ENCODE measurements at places on chromosomes 2 and 18.
A peak's percentile ranks its signal among the peaks of the same experiment; 100 is the strongest.

GRCh38 chr18:54828986-54829385 is 709 bp downstream of the RAB27B start:
- no peak for DNase-seq

GRCh38 chr2:60661073-60661738 is 94.9 kb upstream of the PAPOLG start:
- DNase-seq, result no peak

DNA sequence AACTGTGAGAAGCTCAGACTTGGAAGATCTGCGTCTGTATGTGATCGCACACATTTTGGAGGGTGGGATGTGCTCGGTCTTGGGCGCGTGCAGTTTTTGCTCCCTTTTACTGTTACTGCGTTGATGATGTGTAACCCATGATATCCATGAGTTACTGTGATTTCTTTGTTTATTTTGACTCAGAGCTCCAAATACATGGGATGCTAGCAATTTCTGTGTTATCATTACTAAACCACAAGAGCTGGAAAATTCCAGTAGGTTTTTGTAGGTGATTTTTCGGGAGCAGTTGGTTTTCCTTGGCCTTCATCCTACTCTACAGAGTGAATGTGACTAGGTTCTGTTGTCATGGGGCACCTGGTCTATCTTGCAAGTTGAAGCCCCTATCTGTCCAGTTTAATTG is 124.2 kb downstream of the AGAP1 start:
- peak; percentile 55 for DNase-seq

DNA sequence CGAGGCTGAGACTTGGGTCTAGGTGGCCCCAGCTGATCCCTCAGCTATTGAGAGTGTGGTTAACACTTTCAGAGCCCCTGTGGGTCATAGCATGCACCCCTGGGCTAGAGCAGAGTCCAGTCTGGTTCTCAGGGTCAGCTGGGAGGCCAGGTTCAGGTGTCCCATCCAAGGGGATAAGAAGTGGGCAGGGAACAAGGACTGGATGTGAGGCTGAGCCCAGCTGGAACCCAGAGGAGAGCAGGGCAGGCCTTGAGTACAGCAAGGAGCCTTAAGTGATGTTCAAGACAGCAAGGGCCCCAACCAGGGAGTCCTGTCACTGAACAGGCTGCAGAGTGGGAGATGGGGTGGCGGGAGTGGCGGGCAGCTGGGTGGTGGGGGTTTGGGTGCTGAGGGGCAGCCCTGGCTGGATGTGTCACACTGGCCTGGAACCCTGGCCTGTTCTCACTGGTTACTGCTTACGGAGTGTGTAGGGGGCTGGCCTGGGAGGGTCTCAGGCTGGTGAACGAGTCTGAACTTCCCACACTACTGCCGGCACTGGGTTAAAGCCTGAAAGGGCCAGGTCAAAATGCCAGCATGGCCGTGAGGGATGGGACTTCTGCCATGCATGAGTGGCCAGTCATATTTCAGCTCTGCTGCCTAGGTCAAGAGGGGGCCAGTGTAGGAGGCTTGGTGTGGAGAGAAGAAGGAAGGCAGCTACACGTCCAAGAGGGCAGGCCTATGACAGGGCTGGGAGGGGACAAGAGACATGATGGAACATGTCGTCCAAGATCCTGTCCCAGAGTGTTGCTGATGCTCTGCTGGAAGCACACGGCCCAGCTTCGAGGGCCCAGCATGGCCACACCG is 13.6 kb downstream of the TMEM185B start:
- no peak for DNase-seq

GRCh38 chr2:12616456-12617156 is 100.1 kb upstream of the TRIB2 start:
- no peak for DNase-seq

GRCh38 chr2:238793801-238794449 is 54.0 kb upstream of the TWIST2 start:
- DNase-seq, result no peak

DNA sequence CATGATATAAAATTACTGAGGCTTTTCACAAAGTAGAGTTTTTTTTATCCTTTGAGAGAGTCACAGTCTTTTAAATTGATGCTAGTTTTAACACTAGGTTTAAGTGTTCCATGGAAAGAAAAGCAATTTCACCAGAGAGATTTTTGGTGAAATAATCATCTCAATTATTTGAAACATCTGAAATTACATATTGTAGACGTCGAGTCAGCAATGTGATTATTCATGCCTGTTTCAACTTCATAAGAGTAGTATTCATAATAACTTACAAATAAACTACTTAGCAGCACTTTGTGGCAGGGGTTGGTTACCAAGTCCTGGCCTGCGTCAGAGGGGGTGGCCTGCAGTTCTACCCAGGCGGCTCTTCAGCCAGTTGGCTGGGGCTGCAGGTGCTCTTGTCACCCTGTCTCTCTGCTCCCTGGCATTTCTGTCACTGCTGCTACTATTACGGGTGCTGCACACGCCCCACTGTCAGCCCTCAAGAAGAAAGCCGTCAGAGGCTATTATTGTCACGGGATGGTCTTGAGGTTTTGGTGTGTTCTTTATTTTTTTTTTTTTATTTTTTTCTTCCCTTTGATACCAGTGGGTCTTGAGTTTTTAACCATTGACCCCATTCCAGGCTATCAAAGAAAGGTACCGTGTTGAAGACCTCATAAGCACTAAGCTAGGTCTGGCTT is 50.4 kb downstream of the MALT1 start:
- no peak for DNase-seq

DNA sequence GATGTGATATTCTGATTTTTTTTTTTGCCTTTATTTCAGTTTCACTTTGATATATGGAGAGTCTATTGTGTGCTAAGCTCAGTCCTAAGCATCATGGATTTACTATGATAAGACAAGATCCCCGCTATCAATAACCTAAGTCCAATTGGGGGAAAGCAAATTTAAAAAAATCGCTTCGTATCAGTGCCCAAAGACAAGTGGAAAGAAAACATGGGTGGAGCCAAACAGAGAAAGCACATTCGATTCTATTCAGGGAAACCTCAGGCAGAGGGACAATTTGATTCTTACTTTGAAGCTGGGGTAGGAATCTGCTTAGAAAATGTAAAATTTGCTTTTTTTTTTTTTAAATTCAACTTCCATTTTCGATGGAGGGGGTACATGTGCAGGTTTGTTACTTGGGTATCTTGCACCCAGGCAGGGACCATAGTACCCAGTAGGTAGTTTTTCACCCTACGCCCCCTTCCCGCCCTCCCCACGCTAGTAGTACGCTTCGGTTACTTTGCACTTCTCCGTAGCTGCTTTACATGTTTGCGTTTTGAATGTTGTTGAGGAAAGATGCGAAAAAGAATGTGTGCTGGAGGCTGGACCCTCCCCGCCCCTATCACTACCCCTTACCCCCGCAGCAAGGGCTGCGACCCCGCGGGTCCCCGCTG is 12.4 kb downstream of the KIF5C start:
- no peak for DNase-seq

- DNase-seq, result peak; percentile 52
Observed at GRCh38 chr2:118386641-118387302, 298.5 kb downstream of the INSIG2 start.

DNA sequence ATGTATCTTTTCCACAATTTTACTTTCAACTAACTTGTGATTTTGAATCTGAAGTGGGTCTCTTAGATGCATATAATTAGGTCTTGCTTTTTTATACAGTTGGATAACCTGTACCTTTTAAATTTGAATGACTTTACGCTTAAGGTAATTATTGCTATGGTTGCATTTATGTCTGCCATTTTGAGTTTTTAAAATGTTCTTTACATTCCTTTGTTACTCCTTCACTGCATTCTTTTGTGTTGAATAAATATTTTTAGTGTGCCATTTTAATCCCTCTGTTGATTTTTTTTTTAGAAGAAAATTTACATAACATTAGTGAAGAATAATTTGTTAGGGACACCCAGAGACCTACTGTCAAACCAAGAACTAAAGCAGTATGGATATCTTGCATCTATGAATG is 65.3 kb downstream of the BIRC6 start:
- DNase-seq, result no peak

DNA sequence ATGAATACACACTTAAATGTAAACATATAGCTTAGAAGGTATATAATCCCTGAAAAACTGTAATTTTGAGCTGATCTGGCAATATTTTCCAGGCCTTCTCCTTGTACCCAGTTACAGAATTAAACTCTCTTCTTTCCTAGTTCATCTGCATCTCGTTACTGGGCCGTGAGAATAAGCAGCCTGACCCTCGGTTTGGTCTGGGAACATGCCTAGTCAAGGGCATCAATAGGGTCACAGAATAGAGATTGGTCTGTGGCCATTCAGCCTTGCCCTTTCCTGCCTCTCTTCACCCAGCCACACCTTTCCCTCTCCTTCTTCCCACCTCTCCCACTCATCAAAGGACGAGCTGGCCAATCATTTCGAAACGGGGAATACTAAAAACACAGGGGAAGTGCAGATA is 27.3 kb downstream of the SULT1C2 start:
- DNase-seq, result peak; percentile 66

GRCh38 chr2:218192902-218193430 is 24.0 kb upstream of the ARPC2 start:
- no peak for DNase-seq

GRCh38 chr2:31228717-31229116 is 5.2 kb upstream of the EHD3 start:
- no peak for DNase-seq

DNA sequence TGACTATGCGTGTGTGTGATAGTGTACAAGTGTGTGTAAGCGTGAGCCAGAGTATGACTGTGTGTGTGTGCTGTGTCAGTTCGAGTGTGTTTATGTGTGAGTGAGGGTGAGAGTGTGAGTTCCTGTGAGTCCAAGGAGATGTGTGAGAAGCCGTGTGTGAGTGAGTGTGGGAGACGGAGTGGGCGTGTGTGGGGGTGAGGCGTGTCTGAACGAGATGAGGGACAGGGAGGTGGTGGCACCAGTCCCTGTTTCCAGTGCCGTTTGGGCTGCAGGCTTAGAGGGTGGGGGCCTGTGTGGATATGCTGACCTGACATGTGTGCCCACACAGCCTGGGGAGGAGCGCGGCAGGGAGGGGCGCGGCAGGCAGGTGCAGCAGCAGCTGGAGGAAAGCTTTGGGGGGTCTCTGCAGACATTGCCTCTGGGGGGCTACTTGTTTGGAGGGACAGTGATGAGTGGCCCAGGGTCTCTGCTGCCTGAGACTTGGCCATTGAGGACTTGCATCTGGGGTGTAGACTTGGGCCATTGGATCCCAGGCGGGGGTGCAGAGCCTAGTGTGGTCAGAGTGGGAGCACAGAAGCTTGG is 41.6 kb downstream of the GLI2 start:
- DNase-seq, result no peak

GRCh38 chr2:45554073-45554741 is 56.9 kb downstream of the SRBD1 start:
- DNase-seq, result no peak

GRCh38 chr2:234488913-234489451 is 7.9 kb downstream of the ARL4C start:
- DNase-seq, result no peak

DNA sequence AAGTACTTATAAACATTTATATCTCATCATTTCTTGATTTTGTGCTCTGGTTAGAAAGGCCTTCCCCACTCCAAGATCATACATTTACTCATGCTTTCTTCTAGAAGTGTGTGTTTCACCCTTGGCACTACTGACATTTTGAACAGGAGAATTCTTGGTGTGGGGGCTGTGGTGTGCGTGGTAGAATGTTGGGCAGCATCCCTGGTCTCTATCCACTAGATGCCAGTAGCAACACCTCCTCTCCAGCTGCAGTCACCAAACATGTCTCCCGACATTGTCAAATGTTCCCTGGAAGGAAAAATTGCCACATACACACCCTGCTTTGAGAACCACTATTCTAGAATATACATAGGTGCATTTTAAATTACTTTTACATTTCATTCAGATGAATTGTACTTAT is 8.7 kb upstream of the TGIF1 start:
- peak; percentile 57 for DNase-seq

GRCh38 chr2:230865766-230866755 is 1.3 kb downstream of the ITM2C start:
- DNase-seq, result no peak

DNA sequence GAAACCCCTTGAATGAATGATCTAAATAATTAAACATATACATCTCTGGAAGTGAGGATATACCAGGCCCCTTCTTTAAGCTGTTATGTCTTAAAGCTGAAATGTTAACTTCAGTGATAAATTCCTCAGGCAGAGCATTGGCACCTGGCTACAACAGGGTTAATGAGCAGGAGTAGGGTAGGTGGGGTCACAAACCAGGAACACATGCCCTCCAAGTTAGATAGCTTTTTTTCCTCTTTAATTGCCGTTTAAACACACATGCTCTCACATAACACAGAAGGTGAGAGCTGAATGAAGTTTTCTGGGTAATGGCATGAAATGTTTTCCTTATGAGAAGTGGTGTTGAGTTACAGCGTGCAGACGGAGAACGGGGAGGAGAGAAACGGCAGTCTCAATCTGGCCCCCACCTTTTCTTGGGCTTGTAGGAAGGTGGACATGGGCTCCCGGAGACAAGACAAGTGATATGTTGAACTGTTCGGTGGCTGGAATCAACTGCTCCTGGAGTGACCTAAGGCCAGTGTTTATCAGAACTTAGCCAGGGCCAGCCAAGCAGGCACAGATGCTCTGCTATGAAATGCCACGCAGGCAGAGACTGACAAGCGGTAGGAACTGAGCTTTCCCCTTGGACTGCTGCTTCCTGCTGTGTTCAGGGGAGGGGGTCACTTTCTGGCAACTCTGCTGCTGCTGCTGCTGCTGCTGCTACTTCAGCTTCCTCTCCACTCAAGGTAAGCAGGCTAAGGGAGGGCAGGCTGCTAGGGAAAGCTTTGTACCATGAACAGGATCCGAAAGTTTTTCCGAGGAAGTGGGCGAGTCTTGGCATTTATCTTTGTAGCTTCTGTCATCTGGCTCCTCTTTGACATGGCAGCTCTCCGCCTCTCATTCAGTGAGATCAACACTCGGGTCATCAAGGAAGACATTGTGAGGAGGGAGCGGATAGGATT is at the start of gene GALNT5:
GALNT5 (plus strand) TSS at position 394 of the 941 bp plus-strand sequence; CDS start at position 772, 378 bp downstream.
- DNase-seq, result peak; percentile 33

- no peak for DNase-seq
Observed at GRCh38 chr2:3189961-3190360, 187.7 kb downstream of the EIPR1 start.

DNA sequence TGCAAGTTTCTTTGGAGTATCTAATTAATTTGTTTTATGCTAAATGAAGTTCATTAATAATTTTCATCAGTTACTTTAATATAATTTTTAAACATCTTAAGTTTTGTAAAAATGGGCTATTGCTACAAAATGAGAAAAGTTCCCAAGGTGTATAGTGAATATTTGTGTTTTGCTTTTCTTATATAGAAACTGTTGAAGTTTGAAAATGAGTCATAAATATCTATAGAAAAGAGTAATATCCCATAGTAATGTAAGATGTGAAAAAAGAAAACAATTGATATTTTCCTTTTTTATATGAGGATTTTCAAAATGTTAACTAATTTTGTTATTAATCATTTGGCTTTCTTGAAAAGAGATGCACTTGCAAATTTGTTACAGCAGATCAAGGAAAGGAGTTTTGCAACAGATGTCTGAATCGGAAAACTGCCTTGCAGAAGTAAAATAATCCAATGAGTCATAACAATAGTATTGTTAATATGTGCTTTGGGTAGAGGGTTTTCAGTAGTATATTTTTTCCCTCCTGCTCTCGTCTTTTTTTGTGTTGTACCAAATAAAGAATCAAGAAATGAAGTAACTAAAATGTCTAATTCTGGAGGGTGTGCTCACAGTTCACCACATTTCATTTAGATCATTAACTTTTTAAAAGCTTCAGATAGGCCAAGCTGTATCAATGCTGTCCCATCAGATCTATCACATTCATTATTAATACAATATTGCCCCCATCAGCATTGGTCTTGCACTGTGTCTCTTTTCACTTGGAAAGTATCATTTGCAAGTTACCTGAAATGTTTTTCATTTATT is 15.5 kb downstream of the DUSP19 start:
- peak; percentile 51 for DNase-seq
